Activated CD8-positive, alpha-beta memory T cell treated with anti-CD3 and anti-CD28 coated beads for 1 hour (primary cell): ENCODE measurements at places on chromosomes 1 and 21.

DNA sequence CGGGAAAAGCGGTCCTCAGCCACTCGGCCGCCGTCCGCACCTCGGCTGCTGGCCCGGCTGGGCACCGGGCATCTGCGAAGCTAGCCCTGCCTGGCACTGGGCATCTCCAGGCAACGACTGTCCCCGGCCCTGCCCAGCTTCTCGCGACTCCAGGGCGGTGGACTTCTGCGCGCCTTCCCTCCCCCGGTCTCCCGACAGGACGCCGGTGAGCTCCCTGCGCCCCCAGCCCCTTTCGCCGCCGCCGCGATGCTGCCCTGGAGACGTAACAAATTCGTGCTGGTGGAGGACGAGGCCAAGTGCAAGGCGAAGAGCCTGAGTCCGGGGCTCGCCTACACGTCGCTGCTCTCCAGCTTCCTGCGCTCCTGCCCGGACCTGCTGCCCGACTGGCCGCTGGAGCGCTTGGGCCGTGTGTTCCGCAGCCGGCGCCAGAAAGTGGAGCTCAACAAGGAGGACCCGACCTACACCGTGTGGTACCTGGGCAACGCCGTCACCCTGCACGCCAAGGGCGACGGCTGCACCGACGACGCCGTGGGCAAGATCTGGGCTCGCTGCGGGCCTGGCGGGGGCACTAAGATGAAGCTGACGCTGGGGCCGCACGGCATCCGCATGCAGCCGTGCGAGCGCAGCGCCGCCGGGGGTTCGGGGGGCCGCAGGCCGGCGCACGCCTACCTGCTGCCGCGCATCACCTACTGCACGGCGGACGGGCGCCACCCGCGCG lies 514 bp downstream of the FAM43B start:
- no peak for DNase-seq

DNA sequence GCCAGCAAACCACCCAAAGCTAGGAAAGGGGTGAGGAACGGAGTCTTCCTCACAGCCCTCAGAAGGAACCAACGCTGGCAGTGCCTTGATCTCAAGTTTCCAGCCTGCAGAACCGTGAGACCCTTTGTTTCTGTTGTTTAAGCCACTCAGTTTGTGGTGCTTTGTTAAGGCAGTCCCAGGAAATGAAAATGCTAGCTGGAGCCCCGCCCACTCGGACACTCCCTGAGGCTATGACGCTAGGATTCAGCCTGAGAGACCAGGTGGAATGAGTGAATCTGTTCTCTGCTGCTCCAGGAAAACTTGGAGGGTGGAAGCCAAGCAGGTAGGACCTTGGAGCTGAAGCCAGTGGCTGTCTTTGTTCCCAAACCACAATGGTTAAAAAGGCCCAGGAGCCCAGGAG lies 196.5 kb upstream of the POU3F1 start:
- no peak for DNase-seq

- no peak for DNase-seq
Measured at GRCh38 chr1:159092036-159092760, 15.6 kb upstream of the AIM2 start.

DNA sequence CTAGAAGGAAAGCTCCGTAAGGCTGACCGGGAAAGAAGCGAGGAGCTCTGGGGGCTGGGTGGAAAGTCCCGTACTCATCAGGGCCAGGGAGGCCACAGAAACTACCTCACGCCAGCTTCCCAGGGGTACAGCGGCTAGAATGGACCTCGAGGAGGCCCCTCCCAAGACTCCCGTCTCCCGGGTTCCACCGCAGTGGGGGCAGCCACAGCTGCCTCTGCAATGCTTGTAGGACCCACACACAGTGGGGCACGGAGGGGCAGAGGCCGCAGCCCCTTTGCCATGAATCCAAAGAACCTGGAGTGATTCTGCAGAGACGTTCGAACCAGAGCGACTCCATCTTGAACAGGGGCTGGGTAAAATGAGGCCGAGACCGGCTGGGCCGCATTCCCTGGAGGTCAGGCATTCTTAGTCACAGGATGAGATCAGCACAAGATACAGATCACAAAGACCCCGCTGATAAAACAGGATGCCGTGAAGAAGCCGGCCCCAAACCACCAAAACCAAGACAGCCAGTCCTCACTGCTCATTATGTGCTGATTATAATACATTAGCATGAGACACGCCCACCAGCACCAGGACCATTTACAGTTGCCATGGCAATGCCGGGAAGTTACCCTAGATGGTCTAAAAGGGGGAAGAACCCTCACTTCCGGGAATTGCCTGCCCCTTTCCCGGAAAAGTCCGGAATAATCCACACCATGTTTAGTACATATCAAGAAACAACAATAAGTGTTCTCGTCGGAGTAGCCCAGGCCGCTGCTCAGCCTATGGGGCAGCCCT lies 1.6 kb upstream of the ANKRD65 start:
- no peak for DNase-seq

GRCh38 chr1:47219001-47219400 lies 13.0 kb downstream of the TAL1 start:
- no peak for DNase-seq

GRCh38 chr1:43953361-43953760 lies 6.6 kb downstream of the IPO13 start:
- DNase-seq: no peak
